ENCODE measurements at places on chromosomes 11 and 22.

DNA sequence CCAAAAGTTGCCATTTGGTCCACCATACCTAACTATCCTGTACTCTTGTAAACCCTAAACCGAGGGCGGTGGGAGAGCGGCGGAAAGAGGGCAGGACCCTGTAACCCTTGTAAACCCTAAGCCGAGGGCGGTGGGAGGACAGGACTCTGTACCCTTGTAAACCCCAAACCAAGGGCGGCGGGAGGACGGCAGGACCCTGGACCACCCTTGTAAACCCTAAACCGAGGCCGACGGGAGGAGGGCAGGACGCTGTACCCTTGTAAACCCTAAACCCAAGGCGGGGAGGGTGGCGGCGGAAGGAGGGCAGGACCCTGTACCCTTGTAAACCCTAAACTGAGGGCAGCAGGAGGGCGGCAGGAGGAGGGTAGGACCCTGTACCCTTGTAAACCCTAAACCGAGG, 12.5 kb upstream of the OR52I2 start:
- DNase-seq: no peak

DNA sequence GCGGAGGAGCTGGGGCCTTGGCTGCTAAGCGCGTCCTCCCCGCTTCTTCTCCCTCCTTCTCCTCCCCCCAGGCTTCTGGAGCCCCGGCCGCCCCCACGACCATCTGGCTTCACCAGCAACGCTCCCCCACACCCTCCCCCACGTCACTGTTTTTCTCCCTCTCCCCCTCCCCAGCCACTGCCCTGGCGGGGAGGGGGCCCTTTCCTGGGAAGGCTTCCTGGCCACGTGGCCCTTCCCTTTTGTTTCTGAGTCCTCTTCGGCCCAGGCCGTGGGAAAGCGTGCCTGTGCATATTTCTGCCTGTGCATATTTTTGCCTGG, 27.7 kb downstream of the RTN4R start:
- no peak for DNase-seq

DNA sequence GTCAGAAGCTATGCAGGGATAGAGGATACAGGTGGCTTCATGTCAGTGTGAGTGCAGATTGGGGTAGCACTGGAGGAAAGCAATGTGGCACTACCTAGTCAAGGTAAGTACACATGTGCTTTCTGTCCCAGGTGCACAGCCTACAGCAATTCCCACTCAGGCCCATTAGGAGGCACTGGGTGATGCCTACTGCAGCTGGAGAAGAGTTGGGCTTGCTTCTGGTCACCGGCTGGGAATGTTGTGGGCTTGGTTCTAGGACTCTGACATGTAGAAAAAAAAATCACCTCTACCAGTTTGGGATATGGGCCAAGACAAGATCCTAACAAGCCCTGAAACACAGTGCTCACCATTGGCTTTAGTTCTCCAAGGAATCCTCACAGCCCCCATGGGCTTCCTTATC, 69.7 kb downstream of the TENM4 start:
- no peak for DNase-seq

DNA sequence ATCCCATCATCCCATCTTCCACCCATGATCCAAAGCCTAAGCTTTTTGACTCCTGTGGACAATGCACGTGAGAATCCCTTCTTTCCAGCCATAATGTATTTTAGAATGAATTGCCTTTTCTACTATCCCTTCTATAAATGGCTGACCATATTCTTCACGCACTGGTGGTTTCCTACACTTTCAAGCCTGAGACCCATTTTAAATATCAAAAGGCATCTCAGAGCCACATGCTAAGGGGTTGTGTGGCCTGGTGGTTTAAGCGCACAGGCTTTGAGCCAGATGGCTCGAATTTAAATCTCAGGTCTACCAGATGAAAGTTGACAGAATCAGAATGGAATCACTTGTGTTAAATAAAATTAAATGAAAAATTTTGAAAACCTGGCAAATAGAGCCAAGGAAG, 54.5 kb downstream of the C11orf91 start:
- no peak for DNase-seq

DNA sequence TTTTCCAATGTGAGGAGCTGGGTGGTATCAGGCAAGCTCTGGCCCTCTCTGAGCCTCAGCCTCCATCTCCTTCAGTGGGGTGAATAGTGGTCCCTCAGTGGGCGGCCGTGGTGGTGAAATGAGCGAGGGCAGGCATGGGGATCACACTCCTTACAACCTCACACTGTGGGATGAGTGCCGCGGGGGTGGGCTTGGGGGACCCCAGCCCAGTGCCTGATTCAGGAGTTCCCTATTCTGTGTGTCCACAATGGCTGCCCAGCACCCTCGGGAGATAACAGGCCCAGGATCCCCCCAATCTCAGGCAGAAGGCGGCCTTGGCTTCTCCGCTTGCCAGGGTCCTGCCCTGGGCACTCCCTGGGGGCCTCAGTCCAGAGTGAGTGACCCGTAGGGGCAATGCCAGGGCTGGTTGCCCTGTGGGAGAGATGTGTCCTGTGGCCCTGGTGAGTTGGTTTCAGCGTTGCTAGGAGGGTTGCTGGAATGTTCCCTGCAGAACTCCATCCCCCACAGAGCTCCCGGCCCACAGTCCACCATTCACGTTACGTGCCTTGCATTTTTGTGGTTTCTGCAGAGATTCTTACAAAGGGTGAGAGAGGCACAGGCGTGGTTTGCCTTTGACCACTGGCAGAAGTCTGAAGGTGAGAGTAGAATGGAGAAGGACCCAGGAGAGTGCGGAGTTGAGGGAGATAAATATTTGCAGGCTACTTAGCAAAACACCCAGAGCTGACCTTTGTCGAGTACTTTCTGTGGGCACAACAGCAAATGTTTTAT, 2.9 kb downstream of the ALDH3B1 start:
- DNase-seq: peak; percentile 97

- DNase-seq: no peak
These were observed 93.8 kb downstream of the BCR start for GRCh38 chr22:23274146-23274526.

GRCh38 chr22:18126606-18127005, 16.0 kb downstream of the TUBA8 start:
- no peak for DNase-seq

DNA sequence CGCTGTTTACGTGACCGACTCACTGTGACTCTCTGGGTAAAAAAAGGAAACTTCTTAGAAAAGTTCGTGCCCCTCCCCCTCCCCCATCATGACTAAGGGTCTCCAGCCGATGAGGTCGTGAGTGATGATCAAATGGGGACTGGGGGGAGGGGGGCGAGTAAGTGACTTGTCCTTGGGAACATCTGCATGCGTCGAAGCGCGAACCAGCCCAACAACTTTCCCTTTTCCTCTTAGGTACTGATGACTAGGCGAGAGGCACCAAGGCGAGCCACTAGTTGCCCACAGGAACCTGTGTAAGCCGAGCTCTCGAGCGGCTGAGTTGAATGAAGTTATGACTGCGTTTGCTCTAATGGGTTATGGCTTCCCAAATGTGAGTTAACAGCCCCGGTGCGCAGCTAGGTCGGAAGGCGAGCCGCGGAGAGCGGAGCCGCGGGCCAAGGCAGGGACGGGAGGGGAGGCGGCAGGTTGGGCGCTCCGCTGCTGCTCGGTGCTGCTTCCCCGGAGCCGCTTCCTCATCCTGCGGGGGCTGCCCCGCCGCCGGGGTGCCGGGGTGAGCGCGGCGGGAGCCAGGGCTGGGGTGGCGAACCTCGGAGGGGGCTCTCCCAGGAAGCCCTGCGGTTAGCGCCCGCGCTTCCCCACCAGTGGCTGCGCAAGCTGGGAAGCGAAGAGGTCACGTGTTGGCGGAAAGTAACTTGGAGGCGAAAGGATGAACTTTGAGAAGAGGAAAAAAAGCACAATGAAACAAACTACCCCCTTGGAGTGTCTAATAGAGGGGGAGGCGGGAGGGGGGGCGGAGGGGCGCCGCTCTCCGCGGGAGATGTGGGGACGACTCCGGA, 22.1 kb upstream of the BDNF start:
- no peak for DNase-seq

- no peak for DNase-seq
These were observed 82.4 kb upstream of the BLID start for GRCh38 chr11:122198291-122198983.

GRCh38 chr11:132048040-132048439, 677.6 kb downstream of the NTM start:
- no peak for DNase-seq

DNA sequence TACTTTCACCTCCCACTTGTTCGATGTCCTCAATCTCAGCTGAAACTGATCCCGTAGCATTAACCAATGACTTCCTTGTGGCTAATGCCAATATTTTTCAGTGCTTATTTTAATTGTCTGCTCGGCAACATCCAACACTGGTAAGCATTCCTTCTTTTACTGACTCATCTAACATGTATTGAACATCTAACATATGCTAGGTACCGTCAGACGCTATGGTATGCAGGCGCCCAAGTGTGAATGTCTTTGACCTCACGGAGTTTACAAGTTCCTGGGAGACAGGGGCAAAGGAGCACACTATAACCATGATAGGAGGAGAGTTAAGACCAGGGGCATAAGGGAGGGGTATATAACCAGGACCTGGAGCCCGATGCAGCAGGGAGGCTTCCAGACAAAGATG, 1.7 kb downstream of the BRMS1 start:
- no peak for DNase-seq

GRCh38 chr11:88701816-88702215, 364.0 kb downstream of the GRM5 start:
- no peak for DNase-seq

DNA sequence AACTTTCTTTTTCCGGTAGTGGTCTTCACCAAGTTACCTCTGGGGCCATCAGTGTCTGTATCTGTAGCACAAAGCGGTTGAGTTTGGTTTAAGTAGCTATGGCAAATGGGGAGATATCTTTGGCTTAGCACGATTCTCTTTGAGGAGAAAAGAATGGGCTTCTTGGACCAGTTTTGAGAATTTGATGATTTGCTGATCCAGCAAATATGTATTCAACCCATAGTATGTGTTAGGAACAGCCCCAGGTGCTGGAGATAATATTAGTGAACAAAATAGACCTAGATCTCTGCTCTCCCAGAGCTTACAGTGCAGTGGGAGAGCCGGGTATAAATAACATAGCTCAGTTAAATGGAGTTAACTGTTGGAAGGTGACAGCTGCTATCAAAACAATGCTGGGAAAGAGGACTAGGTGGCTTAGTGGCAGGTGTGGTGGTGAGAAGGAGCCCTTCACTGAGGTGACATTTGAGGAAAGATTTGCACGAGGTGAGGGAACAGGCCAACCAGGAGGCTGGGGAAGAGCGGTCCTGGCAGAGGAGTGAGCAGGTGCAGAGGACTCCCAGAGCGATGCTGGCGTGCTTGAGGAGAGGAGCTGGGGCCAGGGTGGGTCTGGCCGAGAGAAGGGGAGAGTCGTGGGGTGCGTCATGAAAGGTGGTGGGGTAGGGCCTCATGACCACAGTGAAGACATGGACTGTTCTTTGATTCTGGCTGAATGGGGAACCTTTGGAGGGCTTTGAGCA, 5.0 kb downstream of the TBC1D22A start:
- DNase-seq: no peak

GRCh38 chr11:126702165-126702720, 298.3 kb downstream of the KIRREL3 start:
- no peak for DNase-seq
